ENCODE measurements at places on chromosomes 2 and 18.

- DNase-seq, result no peak
Measured at GRCh38 chr2:233822101-233822771, 32.1 kb downstream of the HJURP start.

GRCh38 chr2:149028377-149028776, 10.1 kb upstream of the LYPD6B start:
- no peak for DNase-seq

DNA sequence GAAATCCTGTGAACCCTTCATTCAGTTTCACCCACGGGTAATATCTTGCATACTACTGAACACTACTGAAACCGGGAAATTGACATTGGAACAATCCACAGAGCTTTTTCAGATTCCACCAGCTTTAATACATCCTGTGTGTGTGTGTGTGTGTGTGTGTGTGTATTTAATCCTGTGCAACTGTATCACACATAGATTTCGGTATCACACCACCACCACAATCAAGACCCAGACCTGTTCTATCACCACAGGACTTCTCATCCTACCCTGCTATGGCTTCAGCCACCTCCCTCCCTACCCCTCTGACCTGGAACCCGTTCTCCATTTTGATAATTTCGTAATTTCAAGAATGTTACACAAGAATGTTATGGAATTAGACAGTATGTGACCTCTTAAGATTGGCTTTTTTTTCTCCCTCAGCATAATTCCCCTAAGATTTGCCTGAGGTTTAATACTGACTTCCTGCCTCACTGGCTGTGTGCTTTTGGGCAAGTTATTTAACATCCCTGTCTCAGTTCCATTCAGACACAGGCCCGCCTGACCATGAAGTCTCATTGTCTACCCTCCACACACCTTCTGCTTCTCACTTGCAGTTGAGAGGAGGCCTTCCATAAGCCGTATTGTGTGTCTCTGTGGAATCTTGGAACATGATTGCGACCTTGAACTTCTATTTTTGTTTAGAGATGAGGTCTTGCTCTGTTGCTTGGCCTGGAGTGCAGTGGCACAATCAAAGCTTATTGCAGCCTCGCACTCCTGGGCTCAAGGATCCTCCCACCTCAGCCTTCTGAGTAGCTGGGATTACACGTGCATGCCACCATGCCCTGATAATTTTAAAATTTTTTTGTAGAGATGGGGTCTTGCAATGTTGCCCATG, 14.4 kb upstream of the TMEM131 start:
- DNase-seq, result no peak

- no peak for DNase-seq
Measured at GRCh38 chr18:6730416-6731221, 1.1 kb downstream of the ARHGAP28 start.

GRCh38 chr18:3330622-3331021, 68.7 kb downstream of the MYL12B start:
- DNase-seq, result no peak

DNA sequence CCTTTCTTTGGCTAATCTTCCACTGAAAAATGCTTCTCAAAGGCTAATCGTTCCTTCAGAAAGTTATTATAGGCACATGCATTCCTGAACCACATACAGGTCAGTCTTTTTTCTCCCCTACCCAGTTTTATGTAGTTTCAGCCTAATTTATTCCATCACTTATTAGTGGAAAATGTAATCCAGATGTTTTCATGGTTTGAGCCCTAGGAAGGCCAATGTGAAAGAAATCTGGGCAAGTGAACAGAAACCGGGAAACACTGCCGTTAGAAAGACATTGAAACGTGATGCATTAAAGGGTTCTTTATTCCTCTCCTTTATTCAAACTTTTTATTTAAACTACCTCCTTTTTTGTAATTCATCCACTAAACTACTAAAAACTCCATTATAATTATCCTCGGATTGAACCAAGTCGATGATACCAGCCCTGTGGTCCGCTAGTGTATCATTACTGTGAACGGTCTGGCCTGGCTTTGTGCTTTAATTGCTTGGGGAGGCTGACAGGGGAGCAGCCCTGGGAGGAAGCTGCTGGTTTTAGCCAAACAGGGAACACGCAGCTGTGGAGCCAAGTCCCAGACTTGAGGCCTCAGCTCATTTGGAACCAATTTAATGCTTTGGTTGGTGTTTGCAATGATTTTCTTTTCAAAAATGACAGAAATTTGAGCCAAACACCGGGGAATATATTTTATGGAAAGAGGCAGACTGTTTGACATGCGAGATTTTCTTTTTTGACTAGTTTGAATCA, 149.2 kb downstream of the ARHGAP28 start:
- no peak for DNase-seq
